ENCODE measurements at places on chromosomes 13 and 19. TPM values are rescaled to one million over a fixed set of nuclear protein-coding genes. Genes with fewer than 3 reads are reported as not detected.

CRLF1 gene
- total RNA-seq: 49.8 TPM

PLPP2 gene
- total RNA-seq: 0.11 TPM

ZNF701 gene
- total RNA-seq: 13.3 TPM

ATP4B gene
- total RNA-seq: not detected

CDX2 gene
- total RNA-seq: not detected

RDH8 gene
- not detected for total RNA-seq

KIR2DL1 gene
- total RNA-seq: not detected

ZNF492 gene
- total RNA-seq: 0.39 TPM

APOC4 gene
- total RNA-seq: not detected

ARHGAP33 gene
- total RNA-seq: 2.4 TPM

GAPDHS gene
- total RNA-seq: not detected

PSMC4 gene
- total RNA-seq: 72.2 TPM

PLVAP gene
- total RNA-seq: not detected

CATSPERD gene
- not detected for total RNA-seq

NLRP11 gene
- total RNA-seq: not detected

GJB6 gene
- total RNA-seq: not detected

SULT2A1 gene
- total RNA-seq: not detected

ZNF699 gene
- 12.4 TPM for total RNA-seq

KIR3DL2 gene
- total RNA-seq: not detected

TEX101 gene
- not detected for total RNA-seq

TPGS1 gene
- 25.5 TPM for total RNA-seq

GFY gene
- not detected for total RNA-seq

VRK3 gene
- total RNA-seq: 23.9 TPM

TDRD12 gene
- 1.4 TPM for total RNA-seq

COX7A1 gene
- 13.7 TPM for total RNA-seq

SHC2 gene
- total RNA-seq: 0.39 TPM

SLC10A2 gene
- total RNA-seq: not detected

VSTM2B gene
- total RNA-seq: not detected

PGLYRP2 gene
- not detected for total RNA-seq

ACER1 gene
- not detected for total RNA-seq

TSHZ3 gene
- total RNA-seq: 5.7 TPM

MAMSTR gene
- 1.7 TPM for total RNA-seq

FBXO27 gene
- total RNA-seq: 1.8 TPM

ZNF723 gene
- not detected for total RNA-seq

IL4I1 gene
- total RNA-seq: 1.6 TPM

CCL25 gene
- total RNA-seq: not detected

ACTMAP gene
- total RNA-seq: 1.5 TPM

KRTDAP gene
- not detected for total RNA-seq

CLEC4M gene
- total RNA-seq: not detected

ZNF471 gene
- total RNA-seq: 3.9 TPM

GRK1 gene
- not detected for total RNA-seq

C19orf85 gene
- not detected for total RNA-seq

CYP4F8 gene
- not detected for total RNA-seq

ZNF555 gene
- total RNA-seq: 9.2 TPM

All from articular chondrocyte of knee joint (primary cell).